ENCODE measurements at places on chromosomes 2 and 18.

- no peak for DNase-seq
These were observed 1281.9 kb upstream of the PIK3C3 start for GRCh38 chr18:40673150-40673549.

GRCh38 chr2:29749843-29750242, 171.5 kb downstream of the ALK start:
- DNase-seq, result peak; percentile 5

DNA sequence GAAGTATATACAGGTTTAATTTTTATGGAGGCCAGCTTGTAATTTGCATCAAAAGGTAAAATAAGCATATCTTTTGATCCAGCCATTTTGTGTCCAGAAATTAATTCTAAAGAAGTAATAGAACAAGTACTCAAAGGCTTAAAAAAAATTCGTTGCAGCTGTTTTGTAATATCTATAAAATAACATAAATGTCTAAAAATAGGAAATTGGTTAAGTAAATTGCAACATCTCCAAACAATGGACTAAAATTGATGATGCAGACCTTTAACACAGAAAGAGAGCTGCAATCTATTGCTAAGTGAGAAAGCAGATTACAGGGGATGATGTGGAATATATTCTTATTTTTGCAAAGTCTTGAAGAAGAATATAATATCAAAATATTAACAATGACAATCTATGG, 19.4 kb downstream of the AAK1 start:
- DNase-seq, result peak; percentile 29

DNA sequence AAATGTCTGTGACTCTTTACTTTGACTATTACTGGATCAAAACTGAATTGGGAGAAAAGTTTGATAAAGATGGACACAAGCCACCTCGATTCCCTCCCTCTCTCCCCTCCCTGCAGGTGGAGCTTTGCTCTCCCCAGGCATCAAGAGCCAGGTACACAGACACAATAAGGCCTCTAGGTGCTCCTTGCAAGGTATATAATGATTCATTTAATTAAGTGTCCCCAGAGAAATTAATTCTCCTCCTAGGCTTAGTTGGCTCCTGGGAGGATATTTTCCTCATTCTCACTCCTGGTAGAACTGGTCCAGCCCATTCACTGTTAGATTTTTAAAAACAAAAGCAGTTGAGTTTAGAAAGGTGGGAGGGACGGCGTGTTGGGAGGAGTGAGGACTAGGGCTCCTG, 352.4 kb upstream of the SMIM21 start:
- DNase-seq, result no peak

- no peak for DNase-seq
These were observed 160.9 kb downstream of the FBXO15 start for GRCh38 chr18:73986711-73987110.

DNA sequence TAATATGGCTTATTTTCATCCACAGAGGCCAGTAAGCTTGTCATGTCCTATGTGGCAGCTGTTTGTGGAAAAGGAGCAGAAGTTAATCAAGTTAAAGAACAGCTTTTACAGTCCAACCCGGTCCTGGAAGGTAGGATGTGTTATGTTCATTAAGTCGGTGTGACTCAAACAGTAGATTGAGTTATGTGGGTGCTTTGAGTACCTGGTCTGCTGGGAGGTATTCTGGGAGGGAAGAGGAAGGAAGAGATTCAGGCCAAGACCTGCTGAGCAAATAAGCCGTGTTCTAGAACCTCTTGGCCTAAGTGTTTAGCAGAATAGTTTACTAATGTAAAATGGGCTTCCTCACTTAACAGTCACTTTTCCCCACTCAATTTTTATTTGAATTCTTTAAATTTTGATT, 96.2 kb downstream of the MYO1B start:
- no peak for DNase-seq

GRCh38 chr2:69260666-69261065, 126.4 kb downstream of the GFPT1 start:
- DNase-seq, result peak; percentile 17

- no peak for DNase-seq
These were observed 175.0 kb downstream of the SH3BP4 start for GRCh38 chr2:235126768-235127167.

DNA sequence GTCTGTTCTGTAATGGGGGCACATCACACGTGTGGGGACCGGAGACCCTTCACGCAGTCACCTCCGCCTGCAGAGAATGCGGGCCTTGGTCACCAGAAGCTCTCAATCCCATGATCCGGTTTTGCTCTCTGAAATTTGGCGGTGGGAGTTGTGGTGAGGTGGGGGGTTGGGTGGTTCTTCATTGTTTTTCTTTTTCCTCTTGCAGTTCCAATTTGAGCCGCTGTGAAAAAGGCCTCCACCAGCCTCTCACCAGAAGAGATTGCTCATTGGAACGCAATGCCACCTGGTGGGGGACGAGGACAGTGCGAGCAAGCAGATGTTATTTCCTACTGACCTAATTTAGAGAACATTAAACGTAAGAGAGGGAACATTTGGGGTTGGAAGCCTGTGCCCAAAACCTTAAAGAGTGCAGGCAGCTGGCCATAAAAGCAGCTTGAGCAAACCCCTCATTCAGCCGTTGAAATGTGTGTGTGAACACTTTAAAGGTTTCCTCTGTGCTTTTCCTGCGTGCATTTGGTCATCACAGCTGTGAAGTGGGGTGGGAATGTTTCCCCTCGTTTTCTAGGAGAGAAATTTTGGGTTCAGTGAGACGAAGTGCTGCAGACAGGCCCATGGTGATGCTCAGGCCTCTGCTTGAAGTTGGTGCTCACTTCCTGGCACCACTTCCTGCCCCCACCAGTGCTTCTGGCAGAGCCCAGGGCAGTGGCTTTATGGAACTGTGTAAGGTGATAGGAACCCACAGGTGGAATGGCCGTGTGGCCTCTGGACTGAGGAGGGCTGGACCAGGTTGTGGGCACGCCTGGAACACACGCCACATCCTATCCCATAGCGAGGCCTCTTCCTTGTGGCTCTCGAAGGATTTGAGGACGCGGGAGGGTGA, 61.7 kb downstream of the ZCCHC2 start:
- peak; percentile 94 for DNase-seq

- no peak for DNase-seq
These were observed 12.5 kb downstream of the WIPF1 start for GRCh38 chr2:174585146-174585545.

DNA sequence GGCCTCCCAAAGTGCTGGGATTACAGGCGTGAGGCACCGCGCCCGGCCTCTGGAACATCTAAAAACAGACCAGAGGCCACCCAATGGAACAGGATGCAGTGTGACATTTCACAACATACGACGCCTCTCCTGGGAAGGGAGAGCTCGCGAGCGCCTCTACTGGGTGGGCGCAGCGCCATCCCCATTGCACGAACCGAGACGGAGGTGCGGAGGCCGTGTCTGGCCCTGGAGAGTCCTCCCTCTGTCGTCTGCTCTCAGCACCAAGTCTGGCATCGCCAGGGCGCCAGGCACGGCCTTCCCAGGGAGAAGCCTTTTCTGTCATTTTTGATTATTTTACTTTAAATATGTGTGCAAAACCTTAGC, 9.4 kb upstream of the GBX2 start:
- no peak for DNase-seq

DNA sequence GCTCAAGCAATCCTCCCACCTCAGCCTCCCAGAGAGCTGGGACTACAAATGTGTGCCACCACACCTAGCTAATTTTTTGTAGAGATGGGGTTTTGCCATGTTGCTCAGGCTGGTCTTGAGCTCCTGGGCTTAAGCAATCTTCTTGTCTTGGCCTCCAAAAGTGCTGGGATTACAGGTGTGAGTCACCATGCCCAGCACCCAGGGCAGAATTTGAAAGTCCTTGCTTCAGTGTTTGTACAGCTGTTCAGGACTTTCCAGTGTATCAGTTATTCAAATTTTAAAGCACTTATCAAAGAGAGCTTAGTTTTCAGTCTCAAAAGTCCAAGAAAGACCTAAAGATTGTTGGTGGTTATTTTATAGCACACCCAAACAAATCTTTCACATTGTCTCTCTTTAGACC, 43.6 kb upstream of the VPS54 start:
- peak; percentile 74 for DNase-seq

GRCh38 chr18:48902023-48902855, 48.5 kb downstream of the SMAD7 start:
- DNase-seq, result peak; percentile 76

- DNase-seq, result peak; percentile 66
These were observed 5.9 kb downstream of the TRIB2 start for GRCh38 chr2:12722447-12723316.

GRCh38 chr18:54551590-54551989, 39.5 kb upstream of the DYNAP start:
- no peak for DNase-seq

DNA sequence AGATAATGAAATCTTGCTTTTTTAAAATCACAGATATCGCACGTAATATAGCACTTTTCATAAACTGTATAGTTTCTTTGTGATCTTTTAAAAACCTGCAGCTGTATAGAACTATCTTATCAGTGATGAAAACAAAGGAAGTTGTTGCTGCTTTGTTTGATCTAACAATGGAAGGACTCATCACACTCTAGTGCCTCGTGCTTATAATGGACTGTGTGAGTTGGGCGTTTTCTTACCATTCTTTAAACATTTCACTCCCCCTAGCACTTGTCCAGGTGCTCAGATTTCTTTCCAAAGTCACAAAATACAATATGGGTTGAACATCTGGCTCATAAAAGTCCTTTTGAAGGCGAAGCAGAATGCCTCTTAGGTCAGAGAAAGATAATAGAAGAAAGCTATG, 94.8 kb upstream of the SPATS2L start:
- no peak for DNase-seq

DNA sequence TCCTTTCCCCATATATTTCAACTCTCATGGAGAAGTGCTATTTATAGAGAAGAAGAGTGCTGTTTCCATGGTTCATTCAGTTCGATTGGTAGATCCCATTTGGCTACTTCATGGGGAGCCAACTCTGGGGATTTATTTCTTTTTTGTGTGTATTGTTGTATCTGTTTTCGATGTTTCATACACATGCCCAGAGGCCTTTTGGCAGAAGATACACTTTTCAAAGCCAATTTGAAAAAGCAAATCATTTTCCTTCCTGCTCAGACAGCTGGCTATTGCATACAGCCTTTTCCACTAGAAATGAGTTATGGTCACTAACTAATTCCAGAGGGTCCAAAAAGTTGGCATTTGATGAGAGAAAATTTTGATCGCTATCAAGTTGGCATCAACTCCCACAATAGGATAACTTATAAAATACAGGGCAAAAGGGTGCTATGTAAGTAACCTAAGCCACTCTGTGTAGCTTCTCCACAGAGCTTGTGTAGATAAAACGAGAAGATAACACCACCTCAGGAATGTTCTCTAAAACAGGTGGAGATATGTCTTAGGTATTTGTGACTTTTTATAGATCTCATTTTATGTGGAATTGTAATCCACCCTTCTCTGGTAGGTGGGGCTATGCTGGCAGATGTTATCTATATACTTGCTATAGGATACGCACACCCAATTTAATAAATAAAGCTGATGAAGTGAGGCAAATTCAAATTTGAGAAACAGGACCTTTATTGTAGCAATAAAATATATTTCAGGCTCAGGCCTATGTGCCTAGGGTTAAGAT, 798.5 kb downstream of the SATB2 start:
- no peak for DNase-seq

- DNase-seq, result no peak
These were observed 154.0 kb downstream of the TRIB2 start for GRCh38 chr2:12870692-12871091.

DNA sequence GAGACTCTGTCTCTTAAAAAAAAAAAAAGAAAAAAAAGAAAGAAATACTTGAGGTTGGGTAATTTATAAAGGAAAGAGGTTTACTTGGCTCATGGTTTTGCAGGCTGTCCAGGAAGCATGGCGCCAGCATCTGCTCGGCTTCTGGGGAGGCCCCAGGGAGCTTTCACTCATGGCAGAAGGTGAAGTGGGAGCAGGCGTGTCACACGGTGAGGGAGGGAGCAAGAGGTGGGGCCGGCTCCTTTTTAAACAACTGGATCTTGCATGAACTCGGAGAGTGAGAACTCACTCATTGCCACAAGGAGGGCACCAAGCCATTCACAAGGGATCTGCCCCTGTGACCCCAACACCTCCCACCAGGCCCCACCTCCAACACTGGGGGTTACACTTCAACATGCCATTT, 30.6 kb downstream of the CYP26B1 start:
- DNase-seq, result no peak

DNA sequence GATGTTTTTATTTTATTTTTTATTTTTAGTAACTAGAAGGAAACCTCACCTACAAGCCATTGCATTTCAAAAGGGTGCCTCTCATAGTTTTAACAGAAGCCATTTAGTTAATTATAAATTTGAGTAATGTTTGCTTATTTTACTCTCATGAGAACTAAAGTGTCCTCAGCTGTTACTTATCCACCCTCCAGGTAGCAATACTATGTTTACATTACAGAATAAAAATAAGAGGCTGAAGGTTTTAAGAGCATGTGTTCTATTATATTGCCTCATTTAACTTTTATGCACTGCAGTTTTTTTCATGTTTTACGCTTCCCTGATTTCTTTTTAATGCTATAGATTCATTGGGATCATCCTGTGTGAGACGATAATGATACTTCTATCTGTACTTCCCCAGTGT, 235.5 kb downstream of the THSD7B start:
- no peak for DNase-seq

DNA sequence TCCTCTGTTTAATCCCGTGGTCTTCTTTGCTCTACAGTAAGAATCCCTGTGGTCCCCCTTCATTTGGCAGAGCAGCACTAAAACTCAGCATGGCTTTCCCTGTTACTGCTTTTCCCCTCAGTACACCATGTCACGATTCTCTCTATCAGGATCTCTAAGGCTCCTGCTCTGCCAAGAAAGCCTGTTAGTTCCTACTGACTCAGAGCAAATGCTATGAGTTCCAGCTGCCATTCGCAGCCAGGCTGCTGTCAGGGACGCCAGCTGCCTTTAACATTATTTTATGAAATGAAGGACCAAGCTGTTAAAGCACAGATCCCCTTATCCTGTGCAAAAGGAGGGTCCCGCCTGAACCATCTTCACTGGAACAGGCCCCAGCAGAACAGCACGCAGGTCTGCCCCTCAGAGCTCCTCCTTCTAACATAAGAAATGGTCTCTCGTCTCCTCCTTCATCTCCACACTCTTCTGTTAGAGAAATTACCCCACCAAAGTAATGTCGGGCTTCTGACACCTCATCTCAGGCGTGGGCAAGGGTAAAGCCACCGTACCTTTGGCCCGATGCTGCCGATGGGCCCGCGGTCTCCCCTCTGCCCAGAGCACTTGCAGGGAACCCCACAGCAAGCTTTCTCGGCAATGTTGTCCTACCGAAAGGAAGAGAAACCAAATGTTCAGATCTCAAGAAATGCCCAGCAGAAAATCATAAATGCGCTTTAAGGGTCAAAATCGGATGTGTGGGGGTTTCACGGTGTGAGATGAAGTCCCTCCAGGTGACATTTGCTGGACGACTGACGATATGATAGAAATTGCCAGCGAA, 52.6 kb downstream of the COL6A3 start:
- no peak for DNase-seq
